ENCODE measurements at places on chromosomes 2 and 18.

DNA sequence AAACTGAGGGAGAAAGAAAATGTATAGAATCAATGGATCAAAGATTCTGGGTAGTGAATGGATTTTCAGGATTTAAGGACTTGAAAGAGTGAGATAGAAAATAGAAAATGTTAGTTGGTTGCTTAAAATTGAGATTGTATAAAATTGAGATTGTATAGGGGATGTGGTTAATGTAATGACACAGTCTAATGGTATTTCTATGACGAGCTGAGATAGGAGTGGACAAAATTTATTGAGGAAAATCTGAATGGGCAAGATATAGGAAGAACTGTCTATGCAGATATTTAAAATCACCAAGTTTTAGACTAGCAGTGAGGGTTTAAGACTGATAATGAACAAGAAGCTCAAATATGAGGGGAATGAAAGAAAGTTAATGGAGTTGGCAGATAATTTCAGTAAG is 406.6 kb downstream of the NYAP2 start:
- no peak for DNase-seq

DNA sequence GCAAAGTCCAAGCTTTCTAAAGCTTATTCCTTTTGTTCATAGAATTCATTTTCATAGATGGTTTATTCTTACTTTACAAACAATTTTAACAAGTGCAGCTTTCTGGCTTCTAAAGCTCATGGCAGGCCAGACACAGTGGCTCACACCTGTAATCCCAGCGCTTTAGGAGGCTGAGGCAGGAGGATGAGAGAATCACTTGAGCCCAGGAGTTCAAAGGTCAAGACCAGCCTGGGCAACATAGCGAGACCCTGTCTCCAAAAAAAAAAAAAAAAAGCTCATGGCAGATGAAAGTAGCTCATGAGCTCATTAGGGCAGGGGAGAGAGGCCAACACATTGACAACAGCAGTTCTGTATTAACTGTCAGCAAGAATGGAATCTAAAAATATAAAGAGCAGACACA is 28.1 kb upstream of the NPC1 start:
- DNase-seq, result no peak

DNA sequence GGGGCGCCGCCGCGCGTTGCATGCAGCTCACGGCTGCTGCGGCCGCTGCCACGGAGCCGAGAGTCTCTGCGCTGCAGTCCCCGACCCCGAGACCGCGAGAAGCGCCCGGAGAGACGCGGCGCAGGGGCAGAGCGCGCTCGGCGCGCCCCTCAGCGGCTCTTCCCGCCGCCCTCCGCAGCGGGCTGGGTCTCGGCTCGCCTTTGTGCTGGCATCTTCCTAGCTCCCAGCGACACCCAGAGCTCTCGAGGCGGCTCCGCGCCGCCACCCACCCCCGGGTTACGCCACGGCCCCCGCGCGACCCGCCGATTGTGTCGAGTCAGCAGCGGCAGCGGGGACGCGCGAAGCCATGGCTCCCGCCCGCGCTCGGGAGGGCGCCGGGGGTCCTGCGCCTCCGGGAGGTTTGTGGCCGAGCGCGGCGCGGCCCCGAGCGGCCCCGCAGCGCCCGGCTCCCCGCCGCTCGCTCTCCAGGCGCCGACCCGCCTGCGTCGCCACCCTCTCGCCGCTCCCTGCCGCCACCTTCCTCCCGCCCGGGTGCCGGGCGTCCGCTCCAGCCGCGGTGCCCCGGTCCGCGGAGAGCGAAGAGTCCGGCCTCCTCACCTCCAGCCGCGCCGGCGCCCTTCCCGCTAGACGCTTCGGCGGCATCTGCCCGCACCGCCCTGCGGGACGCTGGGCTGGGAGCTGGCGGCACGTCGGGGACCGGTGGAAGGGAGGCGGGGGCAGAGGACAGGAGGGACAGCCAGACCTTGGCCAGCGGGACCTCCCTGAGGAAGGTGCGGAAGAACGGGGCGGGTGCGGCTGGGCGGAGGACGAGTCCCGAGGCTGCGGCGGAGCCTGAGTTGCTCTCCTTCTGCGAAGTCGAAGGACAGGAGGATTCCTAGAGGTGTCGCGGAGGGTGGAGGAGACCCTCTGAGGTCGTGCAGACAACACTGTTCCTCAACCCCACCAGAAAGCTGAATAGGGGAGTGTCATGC is 46.3 kb upstream of the CCDC150 start:
- peak; percentile 27 for DNase-seq

DNA sequence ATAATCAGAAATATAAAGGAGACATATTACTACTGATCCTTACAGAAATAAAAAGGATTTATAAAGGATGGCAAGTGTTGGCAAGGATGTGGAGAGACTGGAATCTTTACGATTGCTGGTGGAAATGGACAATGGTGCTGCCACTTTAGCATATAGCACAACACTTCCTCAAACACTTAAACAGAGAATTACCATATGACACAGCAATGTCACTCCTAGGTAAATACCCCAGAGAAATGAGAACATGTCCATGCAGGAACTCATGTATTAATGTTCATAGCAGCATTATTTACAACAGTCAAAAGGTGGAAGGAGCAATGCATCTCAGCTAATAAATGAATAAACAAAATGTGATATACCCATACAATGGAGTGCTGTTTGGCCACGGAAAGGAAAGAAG is 137.5 kb downstream of the NDUFA10 start:
- DNase-seq, result no peak

- no peak for DNase-seq
These were observed 18.5 kb downstream of the ITGA6 start for GRCh38 chr2:172445851-172446250.

DNA sequence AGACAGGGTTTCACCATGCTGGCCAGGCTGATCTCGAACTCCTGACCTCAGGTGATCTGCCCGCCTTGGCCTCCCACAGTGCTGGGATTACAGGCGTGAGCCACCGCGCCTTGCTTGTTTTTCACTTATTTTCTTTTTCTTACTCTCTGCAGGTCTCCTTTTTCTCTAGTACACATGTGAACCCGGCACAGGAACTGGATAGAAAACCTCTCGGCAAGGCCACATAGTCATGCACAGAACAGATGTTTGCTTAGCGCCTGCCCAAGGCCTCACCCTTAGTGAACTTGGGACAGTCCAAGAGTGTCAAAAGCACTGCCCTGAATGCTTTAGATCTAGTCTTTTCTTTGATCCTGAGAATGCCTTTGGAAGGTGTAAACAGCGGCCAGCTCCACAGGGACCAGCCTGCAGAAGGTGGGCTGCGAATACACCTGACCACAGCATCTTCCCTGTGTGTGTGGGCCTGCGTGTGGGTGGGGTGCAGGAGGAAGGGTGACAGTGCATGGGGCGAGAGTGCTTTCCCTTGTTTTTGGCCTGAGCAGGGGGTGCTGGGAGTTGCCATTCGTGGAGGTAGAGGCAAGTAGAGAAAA is 27.0 kb downstream of the IMPA2 start:
- no peak for DNase-seq

- DNase-seq, result no peak
These were observed 116.5 kb upstream of the ANKRD30BL start for GRCh38 chr2:132278267-132278666.

GRCh38 chr18:49013291-49013691 is 62.5 kb upstream of the SMAD7 start:
- no peak for DNase-seq

DNA sequence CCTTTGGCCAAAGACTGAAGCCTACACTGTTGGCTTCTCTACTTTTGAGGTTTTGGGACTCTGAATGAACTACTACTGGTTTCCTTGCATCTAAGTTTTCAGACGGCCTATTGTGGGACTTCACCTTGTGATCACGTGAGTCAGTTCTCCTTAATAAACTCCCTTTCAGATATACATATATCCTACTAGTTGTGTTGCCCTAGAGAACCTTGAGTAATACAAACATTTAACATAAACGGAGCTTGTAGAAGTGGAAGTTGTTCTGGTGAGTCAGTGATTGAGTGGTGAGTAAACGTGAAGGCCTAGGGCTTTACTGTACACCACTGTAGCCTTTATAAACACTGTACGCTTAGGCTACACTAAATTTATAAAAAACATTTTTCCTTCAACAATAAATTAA is 107.2 kb upstream of the CDH2 start:
- no peak for DNase-seq

DNA sequence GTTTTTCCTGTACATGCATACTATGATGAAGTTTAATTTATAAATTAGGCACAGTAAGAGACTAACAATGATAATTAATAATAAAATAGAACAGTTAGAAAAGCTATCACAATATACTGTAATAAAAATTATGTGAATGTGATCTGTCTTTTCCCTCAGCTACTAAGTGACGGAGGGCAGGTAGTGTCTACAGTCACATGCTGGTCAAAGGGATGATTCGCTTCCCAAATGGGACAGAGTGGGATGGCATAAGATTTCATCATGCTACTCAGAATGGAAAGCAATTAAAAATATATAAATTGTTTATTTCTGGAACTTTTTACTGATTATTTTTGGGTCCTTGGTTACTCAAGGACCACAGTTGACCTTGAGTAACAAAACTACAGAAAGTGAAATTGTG is 71.5 kb downstream of the DAW1 start:
- DNase-seq, result no peak

GRCh38 chr2:207176247-207176646 is 10.5 kb upstream of the KLF7 start:
- no peak for DNase-seq

GRCh38 chr2:11311543-11311942 is 32.9 kb downstream of the ROCK2 start:
- DNase-seq, result no peak

DNA sequence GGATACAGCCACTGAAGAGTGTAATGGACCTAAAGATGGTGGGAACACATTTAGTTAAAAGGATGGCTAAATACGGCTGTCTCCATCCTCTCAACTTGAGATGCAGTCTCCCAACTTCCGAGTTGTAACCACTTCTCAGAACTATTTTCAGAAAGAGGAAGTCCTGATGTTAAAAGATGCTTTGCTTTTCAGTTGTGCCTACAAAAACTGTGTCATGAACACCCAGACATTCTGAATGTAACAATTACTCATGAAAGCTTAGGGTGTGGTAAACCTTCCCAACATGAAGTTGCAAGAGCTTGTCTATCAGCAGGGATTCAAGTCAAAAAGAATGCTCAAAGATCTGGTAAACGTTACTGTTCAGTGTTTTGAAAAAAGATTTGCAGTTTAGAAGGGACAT is 147.9 kb downstream of the DOCK10 start:
- no peak for DNase-seq

DNA sequence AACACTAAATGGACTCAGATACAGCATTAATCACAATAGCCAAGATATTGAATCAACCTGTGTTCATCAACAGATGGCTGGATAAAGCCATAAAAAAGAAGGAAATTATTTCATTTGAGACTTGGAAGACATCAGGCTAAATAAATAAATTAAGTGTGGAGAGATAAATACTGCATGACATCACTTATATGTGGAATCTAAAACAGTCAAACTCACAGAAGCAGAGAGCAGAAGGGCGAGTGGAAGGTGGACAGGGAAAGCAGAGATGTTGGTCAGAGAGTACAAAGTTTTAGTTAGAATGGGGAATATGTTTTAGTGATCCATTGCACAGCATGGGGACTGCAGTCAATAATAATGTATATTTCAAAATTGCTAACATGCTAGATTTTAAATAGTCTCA is 207.2 kb downstream of the VAPA start:
- no peak for DNase-seq
